Panc1 (cell line): ENCODE measurements at places on chromosomes 12 and 14.

DNA sequence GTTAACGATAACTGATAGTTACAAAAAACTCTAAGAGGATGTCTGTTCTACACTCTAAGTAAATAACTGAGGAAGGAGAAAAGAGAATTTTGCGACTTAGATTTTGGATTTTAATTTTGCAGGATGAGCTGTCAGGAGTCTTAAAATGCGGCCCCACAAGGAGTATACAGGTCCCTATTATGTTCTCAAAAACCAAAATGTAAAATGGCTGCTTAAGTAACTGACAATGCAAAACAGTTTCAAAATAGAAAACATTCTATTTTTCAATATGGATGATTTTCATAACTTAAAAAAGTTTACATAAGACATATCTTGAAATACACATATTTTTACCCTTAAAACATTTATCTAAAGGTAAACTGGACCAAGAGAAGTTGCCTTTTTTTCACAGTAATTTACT is 2.6 kb downstream of the CD69 start:
- no peak for DNase-seq

- DNase-seq: no peak
Observed at GRCh38 chr12:122681814-122682213, 21.3 kb downstream of the HCAR2 start.

GRCh38 chr12:104386461-104386860 is 70.3 kb upstream of the CHST11 start:
- DNase-seq: no peak

DNA sequence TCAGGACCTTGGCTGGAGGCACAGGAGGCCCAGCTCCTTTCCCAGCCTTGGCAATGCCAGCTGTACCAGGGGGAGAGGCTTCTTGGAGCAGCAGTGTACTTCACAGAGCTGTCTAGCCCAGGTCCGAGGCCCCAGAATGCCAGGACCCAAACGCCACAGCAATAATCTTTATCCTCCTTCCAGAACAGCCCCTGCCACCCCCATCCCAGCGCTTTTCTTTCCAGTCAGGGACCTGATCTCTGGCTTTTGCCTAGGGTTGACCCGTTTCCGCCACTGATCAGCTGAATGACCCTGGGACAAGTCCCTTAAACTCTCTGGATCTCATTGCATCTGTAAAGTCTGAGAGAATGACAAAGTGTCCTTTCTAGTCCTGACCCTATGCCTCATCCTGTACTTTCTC is 5.1 kb downstream of the LAG3 start:
- no peak for DNase-seq

GRCh38 chr12:93106910-93107309 is 177.8 kb upstream of the EEA1 start:
- DNase-seq: no peak

DNA sequence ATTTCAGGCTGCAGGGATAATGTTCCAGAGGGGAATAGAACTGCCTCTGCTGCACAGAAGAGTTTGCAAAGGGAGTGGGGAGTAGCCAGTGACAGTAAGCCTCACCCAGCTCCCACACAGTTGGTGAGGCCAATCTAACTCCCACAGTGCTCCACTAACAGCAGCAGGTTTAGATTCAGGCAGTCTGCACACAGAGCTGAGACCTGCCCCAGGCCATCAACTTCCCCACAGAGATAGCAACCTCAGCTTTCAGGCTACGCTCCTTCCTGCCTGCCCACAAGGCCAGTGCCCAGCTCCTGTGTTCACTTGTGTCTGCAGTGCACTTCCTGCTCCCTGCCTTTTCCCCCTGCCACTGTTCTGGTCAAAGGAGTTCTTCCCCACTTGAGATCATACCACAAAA is 107.5 kb downstream of the TBC1D30 start:
- DNase-seq: no peak

DNA sequence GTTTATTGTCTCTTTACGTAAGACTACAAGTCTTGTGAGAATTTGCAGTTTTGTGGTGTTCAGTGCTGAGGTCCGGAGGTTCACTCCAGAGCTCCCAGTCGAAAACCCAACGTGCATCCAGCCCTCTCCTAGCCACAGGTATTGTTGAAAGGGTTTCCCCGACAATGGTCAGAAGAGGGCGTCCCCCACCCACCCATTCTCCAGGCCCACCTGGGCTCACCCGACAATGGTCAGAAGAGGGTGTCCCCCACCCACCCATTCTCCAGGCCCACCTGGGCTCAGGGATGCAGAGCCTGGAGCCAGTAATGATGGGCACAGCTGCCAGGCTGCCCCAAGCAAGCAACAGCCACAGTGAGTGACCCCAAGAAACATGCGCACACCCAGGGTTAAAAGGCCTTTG is 126.8 kb upstream of the EVL start:
- no peak for DNase-seq

DNA sequence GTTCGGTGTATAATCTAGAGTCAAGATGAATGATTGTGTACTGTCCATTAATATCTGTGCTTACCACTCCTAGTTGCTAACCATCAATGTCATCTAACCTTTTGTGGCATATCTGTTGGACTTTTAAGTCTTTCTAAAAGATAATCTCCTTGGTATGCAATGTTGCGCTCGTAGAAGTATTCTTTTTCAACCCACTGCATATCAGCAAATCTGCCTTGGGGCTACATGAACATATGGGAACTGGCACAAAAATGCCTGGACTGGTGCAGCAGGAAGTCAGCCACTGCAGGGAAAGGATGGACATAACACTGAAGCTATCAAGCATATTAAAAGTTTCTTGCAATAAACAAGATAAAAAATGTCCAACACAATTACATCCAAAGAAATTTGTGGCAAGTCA is 124.3 kb upstream of the SLC38A4 start:
- no peak for DNase-seq

- no peak for DNase-seq
Observed at GRCh38 chr14:68718023-68718990, 74.6 kb downstream of the ZFP36L1 start.

DNA sequence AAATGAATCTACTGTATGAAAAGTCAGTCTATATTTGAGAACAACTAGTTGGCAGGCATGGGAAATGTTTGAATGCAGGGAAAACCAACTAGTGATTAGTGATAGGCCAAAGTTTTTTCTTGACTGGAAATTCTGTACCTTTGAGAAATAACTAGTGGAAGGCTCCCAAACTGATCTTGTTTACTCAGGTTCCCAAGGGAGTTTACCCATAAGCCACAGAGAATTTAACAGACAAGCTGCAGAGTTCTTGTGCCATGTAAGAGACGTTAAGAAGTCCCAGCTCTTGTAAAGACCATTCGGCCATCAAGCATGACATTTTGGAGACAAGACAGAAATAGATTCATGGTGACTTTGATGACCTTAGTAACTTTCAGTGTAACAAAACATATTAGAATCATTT is 1882.8 kb upstream of the SEL1L start:
- no peak for DNase-seq

- no peak for DNase-seq
Observed at GRCh38 chr12:69687390-69687789, 11.7 kb downstream of the BEST3 start.

DNA sequence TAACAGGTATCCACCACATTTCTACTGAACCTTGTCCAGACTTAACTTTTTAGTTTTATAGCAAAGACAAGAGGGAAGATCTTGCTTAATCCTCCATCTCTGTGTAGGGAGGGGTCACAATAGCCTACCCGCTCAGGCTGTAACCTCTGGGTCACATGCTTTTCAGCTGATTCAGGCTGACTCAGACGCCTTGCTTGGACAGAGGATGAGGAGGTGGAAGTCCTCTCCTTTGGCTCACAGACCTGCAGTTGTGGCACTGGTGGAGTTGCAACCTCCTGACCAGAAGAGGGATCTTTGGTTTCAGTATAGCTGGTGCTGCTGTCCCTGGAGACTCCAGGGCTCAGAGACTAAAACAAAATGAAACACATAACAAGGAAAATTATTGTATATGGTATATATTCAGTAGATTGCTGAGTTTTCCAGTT is 16.2 kb downstream of the ACIN1 start:
- DNase-seq: peak; percentile 68

- DNase-seq: no peak
Observed at GRCh38 chr12:1503281-1503711, 91.1 kb downstream of the FBXL14 start.

DNA sequence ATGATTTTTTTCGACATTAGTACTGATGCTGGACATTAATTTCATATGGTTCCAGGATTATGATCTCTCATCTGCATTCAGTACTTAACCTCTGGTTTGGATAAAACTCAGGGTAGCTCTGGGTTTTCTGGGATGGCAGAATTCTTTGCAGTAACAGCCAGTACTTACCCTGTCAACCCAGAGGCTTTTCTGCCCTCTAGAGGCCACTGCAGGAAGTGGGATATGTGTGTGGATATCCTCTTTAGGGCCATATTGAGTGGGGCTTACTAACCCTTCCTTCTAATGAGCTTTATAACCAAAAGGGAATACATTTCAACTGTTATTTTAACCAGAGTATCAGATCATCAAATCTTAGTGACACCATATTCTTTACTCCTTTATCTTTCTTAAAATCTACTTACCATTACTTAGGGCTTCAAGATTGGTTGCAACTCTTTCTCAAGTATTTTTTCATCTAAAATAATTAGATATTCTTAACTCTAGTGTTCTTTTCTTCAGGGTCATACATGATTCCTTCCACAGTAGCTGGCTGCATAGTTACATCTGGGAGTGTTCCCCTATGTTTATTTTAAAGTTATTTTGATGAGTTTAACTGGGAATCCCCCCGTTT is 488.0 kb upstream of the STXBP6 start:
- no peak for DNase-seq

- no peak for DNase-seq
Observed at GRCh38 chr14:22561661-22562579, 27.1 kb downstream of the DAD1 start.

DNA sequence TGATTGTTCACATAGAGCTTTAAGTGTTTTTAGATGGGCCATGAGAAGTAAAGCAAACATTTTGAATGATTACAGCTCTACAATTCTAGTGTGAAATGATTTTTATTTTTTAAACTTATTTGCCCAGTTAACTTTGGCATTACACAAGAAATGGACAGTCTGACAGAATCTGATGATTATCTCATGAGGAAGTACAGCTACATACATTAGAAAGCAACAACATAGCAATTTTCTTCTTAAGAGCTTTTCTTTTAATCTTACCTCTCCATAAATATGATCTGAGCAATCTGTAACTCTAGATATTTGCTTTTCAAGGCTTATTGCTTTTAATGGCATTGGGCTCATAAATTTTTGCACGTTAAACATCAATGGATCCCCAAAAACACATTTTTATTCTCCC is 26.5 kb upstream of the PPP1R12A start:
- DNase-seq: no peak

- no peak for DNase-seq
Observed at GRCh38 chr12:22447223-22447622, 97.1 kb downstream of the C2CD5 start.

DNA sequence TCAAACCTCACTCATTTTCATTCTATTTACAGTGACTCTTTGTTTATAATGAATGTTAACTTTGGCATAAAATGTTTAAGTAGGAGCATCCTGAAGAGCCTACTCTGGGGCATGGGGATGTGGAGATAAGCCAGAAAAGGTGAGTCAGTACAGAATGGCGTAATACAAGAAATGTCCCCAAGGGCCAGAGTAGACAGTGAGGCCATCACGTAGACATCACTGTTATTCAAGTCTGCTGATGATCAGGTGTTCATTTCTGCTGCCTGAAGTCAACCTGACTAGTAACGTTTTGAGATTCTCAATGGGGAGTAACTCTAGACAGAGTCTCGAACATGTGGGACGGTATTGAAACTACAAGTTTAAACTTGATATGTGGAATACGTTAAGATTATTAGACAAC is 47.6 kb upstream of the PKP2 start:
- no peak for DNase-seq

GRCh38 chr14:102525219-102525928 is 15.8 kb upstream of the ANKRD9 start:
- DNase-seq: no peak

- DNase-seq: no peak
Observed at GRCh38 chr12:128807161-128807724, 16.5 kb downstream of the SLC15A4 start.

DNA sequence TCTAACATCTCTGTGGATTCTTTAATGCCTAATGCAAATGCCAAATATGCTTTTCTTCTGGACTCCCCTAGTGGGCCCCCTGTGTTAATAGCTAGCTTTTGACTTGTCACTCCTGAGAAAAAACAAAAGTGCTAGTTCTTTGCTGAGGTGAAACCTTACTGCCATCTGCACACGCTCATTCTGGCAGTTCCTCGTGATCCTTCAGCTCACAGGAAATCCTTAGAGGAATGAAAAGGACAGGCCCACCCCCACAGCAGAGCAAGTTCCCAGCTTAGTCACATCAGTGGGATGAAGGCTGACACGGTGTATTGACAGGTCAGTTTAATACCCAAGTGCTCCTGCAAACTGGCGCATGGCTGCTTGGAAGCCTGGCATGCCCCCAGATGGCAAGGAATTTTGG is 165.1 kb upstream of the ATP2B1 start:
- no peak for DNase-seq

GRCh38 chr12:119096429-119097202 is 82.1 kb upstream of the HSPB8 start:
- DNase-seq: no peak

- no peak for DNase-seq
Observed at GRCh38 chr12:53381731-53382630, 2.0 kb downstream of the SP1 start.

GRCh38 chr12:47621960-47622359 is 83.9 kb downstream of the RPAP3 start:
- no peak for DNase-seq

- no peak for DNase-seq
Observed at GRCh38 chr12:96501908-96502307, 12.5 kb downstream of the CFAP54 start.

GRCh38 chr12:75155962-75156361 is 53.7 kb downstream of the KCNC2 start:
- DNase-seq: no peak

- DNase-seq: no peak
Observed at GRCh38 chr14:101827286-101827685, 65.8 kb downstream of the PPP2R5C start.

DNA sequence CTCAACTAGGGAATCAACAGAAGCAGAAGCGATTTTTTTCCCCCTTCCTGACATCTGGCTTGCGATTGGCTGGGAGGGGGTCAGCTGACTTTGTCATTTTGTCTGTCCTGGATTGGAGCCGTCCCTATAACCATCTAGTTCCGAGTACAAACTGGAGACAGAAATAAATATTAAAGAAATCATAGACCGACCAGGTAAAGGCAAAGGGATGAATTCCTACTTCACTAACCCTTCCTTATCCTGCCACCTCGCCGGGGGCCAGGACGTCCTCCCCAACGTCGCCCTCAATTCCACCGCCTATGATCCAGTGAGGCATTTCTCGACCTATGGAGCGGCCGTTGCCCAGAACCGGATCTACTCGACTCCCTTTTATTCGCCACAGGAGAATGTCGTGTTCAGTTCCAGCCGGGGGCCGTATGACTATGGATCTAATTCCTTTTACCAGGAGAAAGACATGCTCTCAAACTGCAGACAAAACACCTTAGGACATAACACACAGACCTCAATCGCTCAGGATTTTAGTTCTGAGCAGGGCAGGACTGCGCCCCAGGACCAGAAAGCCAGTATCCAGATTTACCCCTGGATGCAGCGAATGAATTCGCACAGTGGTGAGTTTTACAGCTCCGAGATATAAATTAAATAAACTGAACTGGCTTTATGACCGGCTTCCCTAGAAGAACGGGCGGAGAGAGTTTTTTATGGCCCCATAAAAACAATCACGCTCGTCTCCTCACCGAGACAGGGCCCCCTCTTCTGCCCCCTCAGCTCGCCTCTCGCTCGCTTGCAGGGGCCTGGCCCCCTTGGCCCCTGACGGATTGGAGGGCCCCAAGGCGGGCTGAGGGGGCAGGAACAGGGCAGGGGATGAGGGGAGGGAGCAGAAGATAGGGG is at the start of gene HOXC6:
Gene HOXC6 (plus strand): TSS at position 127 of the 888 bp plus-strand sequence. CDS start 82 bp downstream, at position 209.
- no peak for DNase-seq
